ENCODE measurements at places on chromosomes 7 and 10.

GRCh38 chr7:36161996-36162395 lies 8.9 kb downstream of the EEPD1 start:
- DNase-seq: no peak

- DNase-seq: no peak
Observed at GRCh38 chr10:70773965-70774809, 11.0 kb downstream of the TBATA start.

DNA sequence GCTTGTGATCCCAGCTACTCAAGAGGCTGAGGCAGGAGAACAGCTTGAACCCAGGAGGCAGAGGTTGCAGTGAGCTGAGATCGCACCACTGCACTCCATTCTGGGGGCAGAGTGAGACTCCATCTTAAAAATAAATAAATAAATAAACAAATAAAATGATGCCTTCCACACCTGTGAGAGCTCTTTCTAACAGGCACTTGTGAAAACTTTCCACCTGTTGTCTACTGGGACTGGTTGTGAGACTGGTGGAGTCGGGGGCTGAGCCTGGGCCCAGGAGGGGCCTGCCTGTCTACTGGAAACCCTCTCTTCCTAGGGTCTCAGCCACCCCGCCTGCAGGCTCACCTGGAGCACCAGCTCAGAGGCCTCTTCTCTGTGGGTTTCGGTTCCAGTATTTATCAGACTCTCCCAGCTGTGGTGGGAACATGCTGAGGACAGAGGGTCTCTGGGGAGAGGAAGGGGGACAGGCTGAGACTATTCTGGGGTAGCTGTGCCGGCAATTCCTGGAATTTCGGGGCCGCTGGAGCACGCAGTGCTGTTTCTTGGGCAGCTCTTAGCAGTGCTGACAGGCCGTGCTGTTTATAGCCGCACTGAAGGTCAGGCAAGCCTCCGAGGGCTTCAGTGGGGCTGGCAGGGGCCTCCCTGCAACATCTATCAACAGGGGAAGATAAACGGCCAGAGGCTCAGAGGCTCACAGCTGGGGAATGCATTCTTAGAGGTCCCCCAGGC lies 3.8 kb downstream of the LDB3 start:
- DNase-seq: no peak

DNA sequence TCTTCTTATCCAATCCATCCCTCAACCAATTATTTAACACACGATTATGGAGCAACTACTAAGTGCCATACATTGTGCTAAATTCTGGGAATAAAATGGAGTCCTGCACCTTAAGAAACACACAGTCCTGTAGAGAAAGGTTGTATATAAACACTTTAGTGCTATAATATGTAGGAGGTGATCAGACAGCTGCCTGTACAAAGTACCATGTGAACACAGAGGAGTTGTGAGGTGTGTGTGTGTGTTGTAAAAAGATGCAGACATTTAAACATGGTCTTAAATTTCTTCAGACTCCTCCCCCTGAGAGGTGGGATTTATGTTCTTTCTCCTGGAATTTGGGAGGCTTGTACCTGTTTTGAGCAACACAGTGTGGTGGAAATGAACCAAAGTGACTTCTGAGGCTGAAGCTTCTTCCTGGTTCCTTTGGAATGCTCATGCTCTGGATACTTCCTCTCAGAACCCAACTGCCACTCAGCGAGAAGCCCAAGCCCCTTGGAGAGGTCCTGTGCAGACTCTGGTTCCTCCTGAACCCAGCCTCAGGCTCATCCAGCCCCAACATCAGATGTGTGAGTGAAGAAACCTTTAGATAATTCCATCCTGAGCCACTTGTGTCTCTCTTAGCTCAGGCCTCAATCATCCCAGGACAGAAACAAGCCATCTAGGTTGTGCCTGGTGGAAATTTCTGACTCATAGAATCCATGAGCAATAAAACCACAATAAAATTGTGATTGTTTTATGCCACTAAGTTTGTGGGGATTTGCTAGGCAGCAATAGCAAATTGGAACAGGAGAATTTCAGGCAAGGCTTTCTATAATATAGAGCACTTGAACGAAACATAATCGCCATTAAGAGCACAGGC lies 161.2 kb upstream of the FAM3C start:
- no peak for DNase-seq

GRCh38 chr7:37758501-37759045 lies 75.0 kb downstream of the GPR141 start:
- DNase-seq: no peak

DNA sequence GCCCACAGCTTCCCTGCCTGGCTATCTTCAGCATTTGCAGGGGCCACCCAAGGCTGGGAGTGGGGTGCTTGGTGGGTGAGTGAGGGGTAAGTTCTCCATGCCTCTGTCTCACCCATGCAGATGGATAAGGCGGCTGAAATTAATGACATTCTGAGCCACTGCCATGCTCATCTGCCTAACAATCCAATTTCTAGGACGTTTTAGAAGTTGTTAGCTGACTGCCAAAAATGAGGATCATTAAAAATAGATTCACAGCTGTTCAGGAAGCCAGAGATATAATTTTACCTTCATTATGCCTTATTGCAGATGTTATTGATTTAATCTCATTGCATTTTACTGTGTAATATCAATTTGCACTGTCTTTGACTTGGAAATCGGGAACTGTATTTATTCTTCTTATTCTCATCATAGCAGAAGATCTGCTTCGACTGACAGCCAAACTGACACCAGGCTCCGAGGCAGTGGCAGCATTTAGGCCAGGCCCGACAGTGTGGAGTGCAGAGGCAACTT lies 334.4 kb upstream of the NPVF start:
- no peak for DNase-seq

DNA sequence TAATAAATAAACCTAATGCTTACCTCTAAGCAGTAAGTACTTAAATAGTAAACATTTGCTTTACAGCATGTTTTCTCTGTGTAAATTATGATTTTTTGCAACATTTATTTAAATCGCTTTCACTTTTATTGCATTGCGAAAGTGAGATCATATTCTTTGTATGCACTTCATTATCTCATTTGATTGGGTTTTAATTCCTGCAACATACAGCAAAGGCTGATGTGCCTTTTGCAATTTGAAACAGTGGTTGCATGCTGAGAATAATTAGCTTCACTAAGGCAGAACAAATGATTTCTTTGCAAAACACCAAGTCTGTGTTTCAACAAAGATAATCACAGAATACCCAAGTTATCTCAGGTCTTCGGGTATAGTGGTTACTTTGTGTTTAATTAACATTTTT lies 16.3 kb upstream of the THSD7A start:
- DNase-seq: no peak

DNA sequence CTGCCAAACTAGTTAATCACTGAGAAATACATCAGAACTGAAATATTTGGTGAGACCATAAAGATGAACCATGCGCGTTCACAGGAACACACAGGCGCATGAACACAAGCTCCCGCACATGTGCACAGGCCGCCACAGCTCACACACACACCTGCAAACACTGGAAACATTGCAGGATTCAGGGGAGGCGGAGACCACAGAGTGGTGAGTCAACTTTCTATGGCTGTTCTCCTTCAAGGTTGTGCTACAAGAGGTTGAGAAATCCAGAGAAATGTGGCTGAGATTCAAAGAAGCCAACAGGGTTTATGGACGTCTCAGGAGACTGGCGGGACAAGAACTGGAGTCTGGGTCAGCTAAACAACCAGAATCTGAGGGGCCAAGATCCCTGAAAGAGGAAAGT lies 17.8 kb downstream of the ESYT2 start:
- DNase-seq: peak; percentile 64
